ENCODE measurements at places on chromosomes 2 and 18.

- no peak for DNase-seq
Observed at GRCh38 chr2:133641497-133641896, 73.2 kb upstream of the NCKAP5 start.

- DNase-seq, result no peak
Observed at GRCh38 chr18:48452861-48453323, 43.7 kb upstream of the ZBTB7C start.

DNA sequence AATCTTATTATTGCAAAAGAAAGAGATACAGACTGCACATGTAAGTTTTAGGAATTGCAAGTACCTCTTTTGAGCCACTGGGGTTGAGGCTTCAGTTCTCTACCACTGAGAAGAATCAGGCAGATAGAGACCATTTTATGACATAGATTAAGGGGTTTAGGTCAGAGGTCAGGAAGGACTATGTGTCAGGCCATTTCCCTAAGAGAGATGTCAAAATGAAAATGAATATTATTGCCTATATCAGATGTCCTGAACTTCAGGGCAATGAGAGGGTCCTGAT lies 113.7 kb downstream of the GATA6 start:
- DNase-seq, result no peak

- no peak for DNase-seq
Observed at GRCh38 chr2:163729636-163730273, 6.1 kb downstream of the FIGN start.

- no peak for DNase-seq
Observed at GRCh38 chr18:13625355-13625754, 101.0 kb downstream of the FAM210A start.

- peak; percentile 43 for DNase-seq
Observed at GRCh38 chr2:47034973-47035609, 119.5 kb upstream of the MCFD2 start.

GRCh38 chr2:155424518-155424917 lies 726.0 kb downstream of the KCNJ3 start:
- no peak for DNase-seq

GRCh38 chr2:66697366-66697765 lies 262.4 kb downstream of the MEIS1 start:
- no peak for DNase-seq

All from uterus (tissue), 4 donors.